ENCODE measurements at places on chromosomes 2 and 18.

DNA sequence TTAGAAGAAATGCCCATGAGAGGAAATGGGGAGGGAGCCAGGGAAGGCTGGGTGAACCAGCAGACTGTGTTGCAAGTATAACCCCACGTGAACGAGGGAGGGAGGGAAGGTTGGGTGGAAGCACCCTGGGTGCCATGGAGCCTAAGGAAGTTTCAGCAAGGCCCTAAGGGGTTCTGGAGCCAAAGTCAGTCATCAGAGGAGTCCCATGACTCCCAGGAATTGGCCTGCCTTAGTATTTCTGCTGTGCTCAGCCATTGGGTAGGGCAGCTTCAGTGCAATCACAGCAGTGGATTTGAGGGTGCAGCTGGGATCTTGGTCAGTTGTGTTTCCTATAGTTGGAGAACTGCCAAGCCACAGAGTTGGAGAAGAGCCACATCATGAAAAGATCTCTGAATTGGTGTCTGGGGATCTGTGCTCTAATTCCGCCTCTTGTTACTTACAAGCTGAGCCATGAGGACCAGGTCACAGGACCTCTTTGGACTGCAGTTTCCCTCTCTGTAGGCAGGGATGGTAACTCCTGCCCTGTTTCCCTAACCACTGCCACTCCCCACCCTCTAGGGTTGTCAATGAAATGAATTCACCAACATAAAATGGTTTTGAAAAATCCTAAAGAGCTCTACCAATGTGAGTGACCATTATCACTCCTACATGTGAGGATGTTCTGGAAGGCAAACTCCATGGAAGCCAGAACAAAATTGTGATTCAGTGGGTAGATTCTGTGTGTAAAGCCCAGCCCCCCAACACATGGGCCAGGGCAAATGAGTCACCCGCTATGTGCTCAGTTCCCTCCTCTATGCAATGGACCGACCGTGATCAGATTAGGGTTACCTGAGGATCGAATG is 108.9 kb downstream of the CLIP4 start:
- DNase-seq: no peak

GRCh38 chr2:127531221-127531648 is 4.2 kb upstream of the MYO7B start:
- DNase-seq: no peak

DNA sequence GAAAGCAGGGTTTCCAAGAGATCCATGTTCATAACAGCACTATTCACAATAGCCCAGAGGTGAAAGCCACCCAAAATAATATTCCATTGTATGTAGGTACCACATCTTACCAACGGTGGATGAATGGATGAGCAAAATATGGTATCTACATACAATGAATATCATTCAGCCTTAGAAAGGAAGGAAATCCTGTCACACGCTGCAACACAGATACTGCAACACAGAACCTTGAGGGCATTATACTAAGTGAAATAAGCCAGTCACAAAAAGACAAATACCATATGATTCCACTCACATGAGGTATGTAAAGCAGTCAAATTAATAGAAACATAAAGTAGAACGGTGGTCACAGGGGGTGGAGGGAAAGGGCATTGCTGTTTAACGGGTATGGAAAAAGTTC is 155.7 kb downstream of the DTNB start:
- DNase-seq: no peak

DNA sequence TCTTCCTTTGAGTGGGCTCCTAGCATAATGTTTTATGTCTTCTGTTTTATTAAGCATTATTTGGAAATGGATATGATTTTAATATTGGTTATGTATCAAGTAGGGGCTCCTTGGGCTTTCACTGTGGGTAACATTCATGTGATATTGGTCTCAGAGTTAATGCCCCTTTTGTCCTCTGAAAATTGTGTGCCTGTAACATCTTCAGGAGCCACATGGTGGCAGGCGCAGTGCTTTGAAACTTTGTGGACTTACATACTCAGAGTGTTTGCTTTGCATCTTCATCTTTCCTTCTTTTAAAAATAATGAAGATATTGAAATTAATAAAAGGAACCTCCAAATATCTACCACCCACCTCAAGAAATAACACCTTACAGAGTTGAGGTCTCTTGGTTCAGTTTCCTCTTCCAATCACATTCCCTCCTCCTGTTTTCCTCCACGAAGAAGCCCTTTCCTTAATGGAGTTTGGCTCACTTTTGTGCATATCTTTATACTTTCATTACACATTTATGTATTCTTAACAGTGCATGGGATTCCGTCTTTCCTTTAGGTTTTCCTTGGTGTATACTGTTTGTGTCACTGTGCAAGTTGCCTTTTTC is 73.5 kb downstream of the LIMS1 start:
- no peak for DNase-seq

DNA sequence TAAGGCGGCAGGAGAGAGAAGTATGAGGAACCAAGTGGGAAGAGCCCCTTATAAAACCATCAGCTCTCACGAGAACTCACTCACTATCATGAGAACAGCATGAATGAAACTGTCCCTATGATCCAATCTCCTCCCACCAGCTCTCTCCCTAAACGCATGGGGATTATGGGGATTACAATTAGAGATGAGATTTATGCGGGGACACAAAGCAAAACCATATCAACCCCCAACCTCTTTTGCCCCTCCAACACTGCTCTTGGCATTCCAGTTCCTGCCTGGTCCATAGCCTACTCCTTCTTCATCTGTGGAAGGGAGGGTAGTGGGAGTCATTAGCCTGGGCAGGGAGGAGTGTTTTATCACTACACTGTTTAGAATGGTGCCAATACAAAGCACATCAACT is 1.4 kb upstream of the EHD3 start:
- DNase-seq: no peak

- DNase-seq: no peak
Measured at GRCh38 chr18:3910512-3910911, 460.5 kb downstream of the TGIF1 start.

DNA sequence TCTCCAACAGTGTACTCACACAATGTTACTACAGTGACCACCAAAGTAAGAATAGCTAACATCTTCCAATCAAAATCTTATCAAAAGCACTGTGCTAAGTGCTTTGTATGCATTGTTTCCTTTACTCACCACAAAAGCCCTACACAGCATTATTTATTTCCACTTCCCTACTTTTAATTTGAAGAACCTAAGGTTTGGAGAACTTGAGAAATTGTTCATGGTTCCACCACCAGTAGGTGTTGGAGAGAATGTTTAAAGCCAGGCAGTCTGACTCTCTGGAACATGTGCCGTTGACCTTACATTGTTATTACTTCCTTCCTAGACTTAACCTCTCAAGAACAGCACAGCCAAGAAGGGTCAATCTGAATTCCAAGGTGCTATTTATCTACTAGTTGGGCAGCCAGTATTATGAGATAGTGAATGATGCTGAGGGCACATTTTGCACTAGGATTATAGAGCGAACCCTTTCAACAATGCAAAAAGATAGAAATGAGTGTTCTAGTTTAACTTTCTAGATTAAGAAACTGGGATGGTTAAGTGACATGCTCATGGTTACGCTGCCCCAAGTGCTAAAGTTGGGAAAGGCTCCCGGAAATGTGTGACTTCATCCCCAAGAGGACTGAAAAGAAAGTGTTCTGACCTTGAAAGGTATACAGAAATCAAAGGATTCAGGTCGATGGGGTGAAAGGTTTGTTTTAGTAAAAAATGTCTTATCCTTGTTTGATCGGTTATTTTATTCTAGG is 55.2 kb upstream of the FAM136A start:
- DNase-seq: no peak

DNA sequence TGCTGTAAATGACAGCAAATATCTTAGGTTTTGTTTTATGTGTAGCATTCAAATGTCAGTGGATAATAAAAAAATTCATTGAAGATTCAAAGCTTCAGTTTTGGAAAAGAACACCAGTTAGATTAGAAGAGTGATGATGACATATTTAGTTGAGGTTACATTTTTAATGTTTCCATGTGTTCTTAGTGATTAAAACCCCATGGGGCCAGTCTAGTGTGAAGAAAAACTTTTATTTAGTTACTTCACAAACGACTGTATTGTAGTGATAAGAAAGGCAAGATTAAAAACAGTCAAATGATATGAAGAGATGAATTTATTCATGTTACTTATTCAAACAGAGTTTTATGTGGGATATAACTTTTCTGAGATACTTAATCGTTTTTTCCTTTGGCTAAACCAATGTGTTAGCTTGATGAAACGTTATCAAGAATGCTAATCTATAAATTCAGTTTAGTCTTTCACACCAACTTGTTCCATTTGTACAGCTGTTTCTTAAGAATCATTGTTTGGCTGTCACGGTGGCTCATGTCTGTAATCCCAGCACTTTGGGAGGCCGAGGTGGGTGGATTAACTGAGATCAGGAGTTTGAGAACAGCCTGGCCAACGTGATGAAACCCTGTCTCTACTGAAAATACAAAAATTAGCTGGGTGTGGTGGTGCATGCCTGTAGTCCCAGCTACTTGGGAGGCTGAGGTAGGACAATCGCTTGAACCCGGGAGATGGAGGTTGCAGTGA is 11.6 kb downstream of the BMPR2 start:
- no peak for DNase-seq

DNA sequence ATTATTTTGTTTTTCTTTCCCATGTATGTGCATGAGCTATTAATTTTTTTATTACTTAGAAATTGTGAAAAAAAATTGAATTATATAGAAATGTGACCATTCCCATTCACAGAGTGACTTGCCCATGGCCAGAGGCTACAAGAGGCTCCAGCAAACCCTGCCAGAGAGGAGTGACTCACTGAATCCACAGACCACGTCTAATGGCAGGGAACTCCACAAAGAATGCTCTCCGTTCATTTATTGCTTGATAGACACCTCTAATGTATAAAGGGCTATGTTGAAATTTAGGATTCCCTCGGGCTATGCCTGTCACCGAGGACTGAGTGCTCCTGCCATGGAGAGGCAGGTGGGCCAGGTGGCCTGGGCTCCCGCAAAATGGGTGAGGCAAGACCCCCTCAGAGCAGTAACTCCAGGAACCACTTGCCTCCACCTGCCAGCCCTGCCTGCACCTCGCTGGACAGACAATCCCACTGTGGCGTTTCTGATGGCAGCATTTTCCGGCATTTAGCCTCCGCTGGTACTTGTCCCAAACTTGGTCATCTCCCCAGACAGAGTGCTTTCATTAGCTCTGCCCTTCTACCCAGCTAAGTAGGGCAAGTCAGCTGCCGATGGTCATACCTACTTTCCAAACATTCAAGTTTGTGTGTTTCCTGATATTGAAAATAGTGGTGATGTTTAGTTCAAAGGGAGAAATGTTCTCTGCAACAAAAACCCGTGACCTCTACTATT is 200.3 kb downstream of the PRKCE start:
- no peak for DNase-seq

- DNase-seq: no peak
Measured at GRCh38 chr2:22850310-22850709, 534.7 kb upstream of the KLHL29 start.

DNA sequence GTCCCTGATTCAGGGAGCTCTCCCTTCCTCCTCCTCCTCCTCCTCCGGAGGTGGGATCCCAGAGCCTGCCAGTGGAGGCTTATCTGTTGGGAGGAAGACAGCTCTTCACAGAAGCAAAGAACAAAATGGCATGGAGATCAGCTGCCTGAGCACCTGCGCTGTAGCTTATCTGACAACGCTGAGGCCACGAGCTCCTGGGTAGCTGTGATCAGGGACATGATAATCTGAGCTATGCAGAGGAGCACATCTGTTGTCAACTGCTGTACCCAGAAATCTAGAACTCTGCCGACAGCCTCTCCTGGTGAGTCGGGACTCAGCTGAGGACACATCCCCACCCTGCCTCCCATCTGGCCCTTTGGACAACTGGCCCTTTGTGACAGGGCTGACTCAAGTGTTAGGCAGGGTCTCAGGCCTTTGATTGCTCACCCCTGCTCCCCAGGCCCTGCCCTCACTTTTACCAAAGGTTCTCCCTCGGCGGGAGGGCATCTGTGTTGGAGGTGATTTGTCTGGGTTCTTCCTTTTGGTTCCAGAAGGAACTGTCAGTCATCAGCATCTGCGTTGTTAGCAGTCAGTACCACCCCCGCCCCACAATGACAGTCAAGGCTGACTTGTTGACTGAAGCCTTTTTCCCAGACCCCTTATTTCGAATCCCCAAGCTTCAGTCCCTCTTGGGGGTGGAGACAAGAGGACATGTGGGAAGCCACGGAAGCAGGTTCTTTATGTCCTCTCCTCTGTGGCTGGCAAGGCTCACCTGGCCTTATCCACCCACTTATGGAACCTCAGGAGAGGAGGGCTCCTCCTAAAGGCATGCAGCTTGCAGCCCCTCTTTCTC is 5.9 kb upstream of the CNNM3 start:
- DNase-seq: no peak

GRCh38 chr2:160294889-160295288 is 94.8 kb upstream of the ITGB6 start:
- no peak for DNase-seq

- no peak for DNase-seq
Measured at GRCh38 chr18:25228410-25228809, 123.6 kb downstream of the ZNF521 start.

DNA sequence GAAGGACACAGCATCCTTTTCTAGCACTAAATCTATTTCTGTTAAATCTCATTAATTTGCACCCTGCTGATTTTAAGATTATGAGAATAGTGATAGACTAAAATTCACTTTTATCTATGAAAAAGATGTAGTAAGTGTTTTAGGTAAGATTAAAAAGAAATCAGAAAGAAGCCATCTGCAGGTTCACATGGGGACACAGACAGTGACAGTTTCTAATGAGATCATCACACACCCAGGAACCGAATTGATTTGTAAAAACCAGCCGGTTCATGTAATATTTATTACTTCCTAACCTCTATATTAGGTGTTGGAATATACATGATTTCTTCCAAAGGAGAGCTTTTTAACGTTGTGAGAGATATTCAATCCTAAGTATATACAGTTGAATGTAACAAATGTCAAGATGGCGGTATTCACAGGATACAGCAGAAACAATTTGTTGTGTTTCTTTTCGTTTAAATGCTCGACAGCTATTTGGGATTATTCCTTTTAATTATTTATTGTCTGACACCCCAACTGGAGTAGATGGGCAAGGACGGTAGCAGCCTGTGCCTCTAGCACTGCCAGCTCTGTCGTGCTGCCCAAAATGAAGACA is 223.4 kb downstream of the CCDC102B start:
- no peak for DNase-seq

GRCh38 chr2:149622343-149622742 is 34.8 kb upstream of the MMADHC start:
- no peak for DNase-seq

DNA sequence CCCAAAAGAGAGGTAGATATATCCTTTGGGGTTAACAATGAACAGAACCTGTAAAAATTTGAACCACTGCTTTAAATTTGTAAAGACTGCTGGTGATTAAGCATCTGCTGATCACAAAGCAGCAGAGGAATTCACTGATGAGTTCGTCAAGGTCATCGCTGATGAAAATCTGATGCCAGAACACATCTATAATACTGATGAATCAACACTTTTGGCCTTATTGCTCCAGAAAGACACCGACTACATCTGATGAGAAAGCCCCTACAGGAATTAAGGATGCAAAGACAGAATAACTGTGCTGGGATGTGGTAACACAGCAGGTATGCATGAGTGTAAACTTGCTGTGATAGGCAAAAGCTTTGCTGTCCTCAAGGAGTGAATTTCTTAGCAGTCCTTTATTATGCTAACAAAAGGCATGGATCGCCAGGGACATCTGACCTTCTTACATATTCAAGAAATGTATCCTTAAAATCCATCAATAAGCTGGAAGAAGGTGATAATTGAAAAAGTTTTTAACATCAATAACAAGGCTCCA is 30.5 kb upstream of the SGPP2 start:
- no peak for DNase-seq
